ENCODE measurements at places on chromosomes 5 and 9. TPM values are rescaled to one million over a fixed set of nuclear protein-coding genes. Genes with fewer than 3 reads are reported as not detected.

DNA sequence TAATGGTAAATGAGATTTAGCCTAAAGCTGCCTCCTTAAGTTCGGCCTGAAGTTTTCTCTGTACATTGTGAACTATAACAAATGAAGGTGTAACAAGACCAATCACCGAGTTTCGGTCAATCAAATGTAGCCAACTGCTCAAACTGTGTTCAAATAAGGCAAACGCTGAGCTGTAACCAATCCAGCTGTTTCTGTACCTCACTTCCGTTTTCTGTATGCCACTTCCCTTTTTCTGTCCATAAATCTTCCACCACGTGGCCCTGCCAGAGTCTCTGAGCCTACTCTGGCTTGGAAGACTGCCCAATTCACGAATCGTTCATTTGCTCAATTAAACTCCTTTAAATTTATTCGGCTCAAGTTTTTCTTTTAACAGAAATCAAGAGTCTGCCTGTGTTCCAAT is 193.5 kb upstream of the KLF9 start:
- DNase-seq, result no peak

GRCh38 chr9:134633362-134634142 is 8.1 kb upstream of the COL5A1 start:
- no peak for DNase-seq

DNA sequence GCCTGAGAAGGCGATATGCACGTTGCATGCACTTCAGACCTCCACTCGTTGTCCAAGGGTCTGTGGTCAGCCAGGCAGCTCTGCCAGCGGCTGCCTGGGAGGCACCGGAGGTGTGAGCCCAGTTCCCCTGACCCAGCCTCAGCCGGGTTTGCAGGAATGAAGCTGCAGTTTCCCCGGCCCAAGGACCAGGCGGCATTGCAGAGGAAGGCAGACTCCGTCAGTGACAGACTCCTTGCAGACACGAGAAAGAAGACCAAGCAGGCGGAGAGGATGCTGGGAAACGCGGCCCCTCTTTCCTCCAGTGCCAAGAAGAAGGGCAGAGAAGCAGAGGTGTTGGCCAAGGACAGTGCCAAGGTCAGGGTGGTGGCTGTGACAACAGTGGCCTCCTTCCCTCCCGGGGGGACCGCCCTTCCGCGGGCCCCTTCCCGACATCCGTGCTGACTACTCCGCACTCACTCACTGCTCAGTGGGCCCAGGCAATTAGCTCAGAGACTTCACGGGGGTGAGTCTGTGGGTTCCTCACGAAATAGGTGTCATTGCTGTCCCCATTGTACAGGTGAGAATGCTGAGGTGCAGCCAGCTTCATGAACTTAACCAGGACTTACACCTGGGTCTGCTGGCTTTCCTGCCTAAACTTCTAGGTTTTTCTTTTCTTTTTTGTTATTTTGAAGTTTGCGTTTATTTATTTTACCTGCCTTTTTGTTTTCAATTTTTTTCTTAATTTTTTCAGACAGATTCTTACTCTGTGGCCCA is 10.8 kb upstream of the AIF1L start:
- peak; percentile 81 for DNase-seq

The PDGFRB gene
- total RNA-seq, result 68.2 TPM

DNA sequence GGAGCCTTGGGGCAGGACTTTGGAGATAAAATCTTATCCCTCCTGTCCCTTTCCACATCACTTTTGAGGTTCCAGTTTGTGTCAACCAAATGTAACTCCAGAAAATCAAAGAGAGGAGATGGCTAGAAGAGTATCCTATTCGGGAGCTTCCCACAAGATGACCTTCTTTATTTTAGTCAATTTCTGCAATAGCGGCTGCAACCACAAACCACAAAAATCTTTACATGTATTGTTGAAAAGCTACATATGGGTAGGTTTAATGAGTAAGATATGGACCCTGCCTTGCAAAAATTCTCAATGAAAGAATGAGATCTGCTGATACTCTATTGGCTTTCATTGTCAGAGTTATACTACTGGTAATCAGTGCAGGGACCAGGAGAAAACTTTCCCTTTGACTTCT is 92.2 kb upstream of the MAMDC2 start:
- no peak for DNase-seq

The FGD3 gene
- total RNA-seq, result 5.2 TPM

DNA sequence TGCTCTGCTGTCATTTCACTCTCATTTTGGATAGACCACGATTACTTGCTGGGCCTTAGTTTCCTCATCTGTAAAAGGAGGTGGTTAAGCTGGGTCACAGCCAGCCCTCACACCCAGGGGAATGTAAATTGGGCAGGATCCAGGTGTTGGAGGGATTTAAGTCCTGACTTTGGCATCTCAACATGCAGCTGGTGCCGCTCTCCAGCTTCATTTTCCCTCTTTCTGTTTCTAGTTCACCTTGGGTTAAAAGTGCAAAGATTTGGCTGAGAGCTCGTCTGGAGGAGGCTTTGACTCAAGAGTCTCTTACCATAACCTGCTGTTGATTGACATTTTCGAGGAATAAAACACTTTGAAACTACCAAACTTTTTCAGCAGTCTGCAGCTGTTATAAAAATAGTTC is 144.3 kb upstream of the DHFR start:
- peak; percentile 57 for DNase-seq

DNA sequence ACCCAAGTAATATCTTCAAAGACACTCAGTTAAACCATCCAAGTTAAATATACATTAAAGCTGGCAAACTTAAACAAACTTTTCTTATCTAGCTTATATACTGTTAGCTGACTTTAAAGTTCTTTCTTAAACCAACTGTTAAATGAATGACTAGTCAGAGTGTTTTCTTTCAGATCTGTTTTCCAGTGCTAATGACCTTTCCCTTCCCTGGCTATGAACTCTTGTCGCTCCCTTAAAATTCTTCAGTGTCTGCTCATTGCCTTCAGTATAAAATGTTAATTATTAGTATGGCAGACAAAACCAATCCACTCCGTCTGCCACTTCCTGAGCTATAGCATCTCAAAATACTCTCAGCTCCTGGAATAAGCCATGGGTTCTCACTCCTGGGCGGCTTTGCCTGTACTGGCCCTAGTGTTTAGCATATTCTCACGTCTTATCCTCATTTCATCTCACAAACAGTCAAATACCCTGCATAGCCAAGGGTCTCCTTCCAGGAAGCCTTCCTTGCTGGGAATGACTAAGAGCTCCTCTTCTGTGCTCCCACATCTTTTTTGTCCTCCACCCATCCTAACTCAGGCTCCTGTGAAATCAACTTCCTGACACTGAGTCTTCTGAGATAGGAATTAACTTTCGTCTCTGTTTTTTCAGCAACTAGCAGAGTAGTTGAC is 87.7 kb downstream of the VCAN start:
- DNase-seq, result no peak

DNA sequence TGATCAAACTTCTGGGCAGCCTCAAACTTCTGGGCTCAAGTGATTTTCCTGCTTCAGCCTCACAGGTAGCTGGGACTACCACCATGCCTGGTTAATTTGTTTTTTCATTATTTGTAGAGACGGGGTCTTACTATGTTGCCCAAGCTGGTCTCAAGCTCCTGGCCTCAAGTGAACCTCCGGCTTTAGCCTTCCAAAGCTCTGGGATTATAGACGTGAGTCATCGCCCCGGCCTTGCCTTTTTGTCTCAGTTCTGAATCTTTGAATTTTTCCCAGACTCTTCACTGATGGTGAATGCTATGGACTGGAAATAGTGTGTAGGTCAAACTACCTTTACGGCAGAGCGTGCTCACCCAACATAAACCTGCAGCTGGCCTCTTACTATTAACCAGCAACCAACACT is 32.3 kb upstream of the EGFLAM start:
- DNase-seq, result no peak

The PCDHA11 gene
- total RNA-seq, result 2.1 TPM

DNA sequence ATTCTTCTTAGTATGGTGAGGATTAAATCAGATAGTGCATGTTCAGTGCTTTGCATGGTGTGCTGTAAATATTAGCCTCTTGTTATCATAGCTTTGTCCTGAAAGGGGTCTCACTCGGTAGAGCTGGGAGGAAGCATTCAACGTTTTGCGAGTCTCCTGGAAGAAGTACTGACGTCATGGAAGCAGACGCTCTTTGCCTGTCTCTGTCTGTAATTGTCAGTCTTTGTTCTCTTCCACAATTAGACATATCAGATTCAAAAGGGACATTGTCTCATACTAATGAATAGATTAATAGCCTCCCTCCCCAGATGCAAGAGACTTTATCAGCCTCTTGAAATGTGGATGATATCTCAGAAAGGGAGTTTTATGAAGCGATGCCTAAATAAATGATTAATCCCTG is 91.8 kb upstream of the CXCL14 start:
- no peak for DNase-seq

- peak; percentile 82 for DNase-seq
These were observed 24.2 kb downstream of the ABO start for GRCh38 chr9:133250741-133251170.

DNA sequence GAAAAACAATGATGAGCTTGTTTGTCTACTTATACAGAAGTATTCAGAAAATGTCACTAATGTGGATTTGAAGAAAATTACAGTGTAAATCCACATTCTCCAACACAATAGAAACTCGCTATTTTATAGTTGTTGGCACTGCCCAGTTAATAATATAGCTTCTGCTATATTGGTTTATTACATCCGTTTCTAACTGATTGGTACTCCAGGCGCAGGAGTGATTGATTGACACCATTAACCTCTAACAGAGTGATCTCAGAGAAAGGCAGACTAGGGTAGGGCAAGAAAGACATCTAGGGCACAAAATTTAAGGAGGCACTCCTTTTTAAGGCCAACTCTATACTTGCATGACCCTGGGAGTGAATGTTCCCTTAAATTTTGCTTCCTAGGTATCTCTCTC is 84.0 kb upstream of the MIER3 start:
- DNase-seq, result no peak

DNA sequence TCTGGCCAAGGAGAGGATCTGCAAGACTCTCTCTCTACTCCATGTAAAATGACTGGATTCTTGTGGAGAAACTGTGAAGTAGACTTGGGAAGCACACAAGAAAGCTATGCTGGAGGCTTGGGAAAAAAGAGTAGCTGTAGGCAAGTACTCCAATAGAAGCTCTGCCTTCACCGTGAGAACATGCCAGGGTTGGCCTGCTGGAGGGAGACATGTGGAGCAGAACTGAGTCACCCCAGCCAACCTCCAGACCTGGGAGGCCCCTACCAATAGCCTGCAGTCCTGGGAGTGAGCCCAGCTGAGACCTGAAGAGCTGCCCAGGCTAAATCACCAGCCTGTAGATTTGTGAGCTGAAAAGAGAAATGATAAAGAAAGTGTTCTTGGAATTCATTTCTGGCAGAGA is 66.6 kb downstream of the DEPDC1B start:
- DNase-seq, result peak; percentile 19

- no peak for DNase-seq
These were observed 163.5 kb downstream of the CD180 start for GRCh38 chr5:67032921-67033664.

The HAVCR1 gene
- not detected for total RNA-seq

The HACD4 gene
- total RNA-seq, result 2.2 TPM

The HDHD3 gene
- total RNA-seq, result 37.1 TPM

- no peak for DNase-seq
These were observed 113.8 kb downstream of the ALDH1A1 start for GRCh38 chr9:72839085-72839484.

- DNase-seq, result peak; percentile 5
These were observed 49.5 kb upstream of the EGFLAM start for GRCh38 chr5:38208782-38209378.

The PCDHB3 gene
- 3.0 TPM for total RNA-seq

The FBP2 gene
- not detected for total RNA-seq

GRCh38 chr9:33781736-33782135 is 13.6 kb upstream of the PRSS3 start:
- DNase-seq, result peak; percentile 55
